ENCODE measurements at places on chromosomes 11 and 22.

DNA sequence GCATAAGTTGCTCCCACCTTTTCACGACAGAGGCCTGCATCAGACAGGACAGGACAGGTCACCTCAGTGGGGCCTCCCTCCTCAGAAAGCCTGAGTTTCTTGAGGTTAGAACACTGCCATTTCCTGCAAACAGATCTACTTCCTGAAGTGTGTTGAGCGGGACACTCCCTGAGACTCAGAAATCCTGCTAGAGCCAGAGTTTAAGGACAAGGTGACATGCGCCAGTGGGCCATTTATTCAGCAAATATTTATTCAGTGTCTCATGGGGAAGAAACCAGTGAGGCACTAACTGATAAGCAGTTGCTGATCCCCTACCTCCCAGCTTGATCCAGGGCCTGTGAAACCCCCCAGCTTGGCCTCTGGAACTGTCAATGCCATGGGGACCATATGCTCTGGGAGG lies 454.6 kb downstream of the SOX6 start:
- DNase-seq = no peak

DNA sequence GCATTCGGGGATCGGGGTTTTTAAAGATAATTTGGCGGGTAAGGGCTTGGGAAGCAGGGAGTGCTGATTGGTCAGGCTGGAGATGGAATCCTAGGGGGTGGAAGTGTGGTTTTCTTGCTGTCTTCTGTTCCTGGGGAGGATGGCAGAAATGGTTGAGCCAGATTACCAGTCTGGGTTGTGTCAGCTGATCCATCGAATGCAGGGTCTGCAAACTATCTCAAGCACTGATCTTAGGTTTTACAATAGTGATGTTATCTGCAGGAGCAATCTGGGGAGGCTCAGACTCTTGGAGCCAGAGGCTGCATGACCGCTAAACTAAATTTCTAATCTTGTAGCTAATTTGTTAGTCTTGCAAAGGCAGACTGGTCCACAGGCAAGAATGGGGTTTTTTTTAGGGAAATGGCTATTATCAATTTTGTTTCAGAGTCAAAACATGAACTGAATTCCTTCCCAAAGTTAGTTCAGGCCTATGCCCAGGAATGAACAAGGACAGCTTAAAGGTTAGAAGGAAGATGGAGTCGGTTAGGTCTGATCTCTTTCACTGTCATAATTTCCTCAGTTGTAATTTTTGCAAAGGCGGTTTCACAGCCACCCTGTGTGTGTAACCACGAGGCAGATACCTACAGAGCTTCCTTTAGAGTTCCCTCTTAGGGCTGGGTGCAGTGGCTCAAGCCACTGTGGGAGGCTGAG lies 10.2 kb downstream of the SCGB1A1 start:
- no peak for DNase-seq

DNA sequence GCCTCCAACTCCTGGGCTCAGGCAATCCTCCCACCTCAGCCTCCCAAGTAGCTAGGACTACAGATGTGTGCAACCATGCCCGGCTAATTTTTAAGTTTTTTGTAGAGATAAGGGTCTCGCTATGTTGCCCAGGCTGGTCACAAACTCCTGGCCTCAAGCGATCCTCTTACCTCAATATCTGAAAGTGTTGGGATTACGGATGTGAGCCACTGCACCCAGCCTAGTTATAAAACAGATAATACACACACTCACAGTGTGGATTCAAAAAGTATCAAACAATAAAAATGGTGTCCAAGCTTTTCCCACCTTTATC lies 377 bp upstream of the CCDC188 start:
- DNase-seq = no peak

DNA sequence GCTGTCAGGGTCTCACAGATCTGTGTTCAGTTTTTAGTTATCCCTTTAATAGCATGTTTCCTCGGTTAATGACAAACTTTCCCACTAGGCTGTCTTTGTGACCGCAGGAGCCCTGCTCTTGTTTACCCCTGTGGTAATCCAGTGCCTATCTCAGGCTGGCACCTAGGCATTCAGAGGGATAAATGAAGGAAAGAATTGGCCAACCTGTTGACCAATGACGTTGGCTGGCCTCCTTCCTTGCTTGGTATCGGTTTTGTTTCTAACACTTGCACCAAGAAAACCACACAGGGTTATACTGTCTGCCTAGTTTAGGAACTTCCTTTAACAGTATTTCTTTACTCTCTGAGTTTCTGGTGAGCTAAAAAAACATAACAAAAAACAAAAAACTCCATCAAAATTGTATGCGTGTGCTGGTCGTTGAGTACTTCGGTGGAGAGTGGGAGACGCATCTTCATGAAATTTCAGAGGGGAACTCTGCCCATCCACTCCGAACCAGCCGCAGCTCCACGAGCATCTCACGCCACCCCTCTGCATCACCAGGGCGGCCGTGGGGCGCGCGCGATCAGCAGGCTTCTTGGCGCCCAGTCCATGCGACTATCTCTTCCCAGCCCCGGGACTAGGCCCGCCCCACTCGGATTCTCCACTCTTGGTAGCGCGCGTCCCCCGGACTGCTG lies 563 bp upstream of the ENDOD1 start:
- DNase-seq = no peak

- no peak for DNase-seq
Observed at GRCh38 chr11:61106296-61106695, 4.0 kb downstream of the CD5 start.

Data from NCI-H446 (cell line).